ENCODE measurements at places on chromosomes 12 and 14.

GRCh38 chr14:98280436-98280835 lies 991.6 kb downstream of the BCL11B start:
- DNase-seq: no peak

DNA sequence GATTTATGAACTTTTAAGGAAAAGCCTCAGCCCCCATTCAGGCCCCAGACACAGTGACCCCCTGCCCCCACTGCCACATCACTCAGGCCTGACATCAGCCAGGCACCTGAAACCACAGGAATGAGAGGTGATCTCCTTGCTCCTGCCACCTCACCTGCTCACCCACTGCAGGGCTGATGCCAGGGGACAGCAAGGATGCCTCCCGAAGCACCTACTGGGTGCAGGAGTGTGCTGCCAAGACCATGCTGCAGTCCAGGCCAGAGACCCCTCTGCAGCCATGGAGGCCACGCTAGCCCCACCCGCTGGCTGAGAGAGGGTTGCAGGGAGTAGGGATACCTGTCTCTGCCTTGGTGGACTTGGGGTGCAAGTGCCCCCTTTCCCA lies 18.6 kb upstream of the KRT7 start:
- DNase-seq: no peak

GRCh38 chr12:18277196-18277595 lies 15.9 kb downstream of the PIK3C2G start:
- no peak for DNase-seq

- no peak for DNase-seq
Observed at GRCh38 chr14:27845241-27845850, 921.2 kb upstream of the FOXG1 start.

DNA sequence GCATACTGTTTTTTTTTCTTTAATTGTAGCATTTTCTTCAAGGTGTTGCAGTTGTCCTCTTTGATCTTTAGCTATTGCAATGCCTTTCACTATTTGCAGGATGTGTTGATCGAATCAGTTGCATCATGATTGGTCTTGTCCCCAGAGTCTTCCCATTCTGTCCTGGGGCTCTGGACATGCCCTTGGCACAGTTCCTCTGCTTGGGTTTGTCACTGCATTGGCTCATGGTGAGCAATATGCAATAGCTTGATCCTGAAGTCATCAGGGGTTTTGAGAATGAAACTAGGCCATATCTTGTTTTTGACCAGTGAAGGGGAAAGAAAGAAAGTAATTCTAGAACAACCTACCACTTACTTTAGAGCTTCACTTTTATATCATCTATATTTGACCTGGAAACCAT lies 281.5 kb downstream of the TMEM117 start:
- DNase-seq: no peak

GRCh38 chr14:58747181-58747580 lies 109.4 kb downstream of the DACT1 start:
- no peak for DNase-seq

GRCh38 chr12:8685051-8685450 lies 12.7 kb upstream of the RIMKLB start:
- DNase-seq: no peak

DNA sequence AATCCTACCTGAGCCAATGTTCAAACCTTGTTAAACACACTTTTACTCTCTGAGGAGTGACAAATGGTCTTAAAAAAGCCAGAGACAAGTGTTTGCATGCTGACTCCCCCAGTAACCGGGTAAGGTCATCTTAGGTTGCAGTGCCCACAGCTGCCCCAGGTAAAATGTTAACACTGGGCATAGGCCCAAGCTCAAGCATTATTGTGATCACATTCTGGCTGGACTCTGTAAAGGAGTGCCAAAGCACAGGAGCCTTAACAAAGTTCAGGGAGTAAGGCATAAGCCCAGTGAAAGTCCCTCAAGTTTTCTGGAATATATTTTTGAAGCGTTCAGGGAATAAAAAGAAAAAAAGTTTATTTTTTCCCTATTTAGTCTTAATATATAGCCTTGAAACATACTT lies 8.6 kb downstream of the EDDM3A start:
- no peak for DNase-seq

GRCh38 chr14:100677554-100678468 lies 48.9 kb upstream of the DLK1 start:
- DNase-seq: no peak

DNA sequence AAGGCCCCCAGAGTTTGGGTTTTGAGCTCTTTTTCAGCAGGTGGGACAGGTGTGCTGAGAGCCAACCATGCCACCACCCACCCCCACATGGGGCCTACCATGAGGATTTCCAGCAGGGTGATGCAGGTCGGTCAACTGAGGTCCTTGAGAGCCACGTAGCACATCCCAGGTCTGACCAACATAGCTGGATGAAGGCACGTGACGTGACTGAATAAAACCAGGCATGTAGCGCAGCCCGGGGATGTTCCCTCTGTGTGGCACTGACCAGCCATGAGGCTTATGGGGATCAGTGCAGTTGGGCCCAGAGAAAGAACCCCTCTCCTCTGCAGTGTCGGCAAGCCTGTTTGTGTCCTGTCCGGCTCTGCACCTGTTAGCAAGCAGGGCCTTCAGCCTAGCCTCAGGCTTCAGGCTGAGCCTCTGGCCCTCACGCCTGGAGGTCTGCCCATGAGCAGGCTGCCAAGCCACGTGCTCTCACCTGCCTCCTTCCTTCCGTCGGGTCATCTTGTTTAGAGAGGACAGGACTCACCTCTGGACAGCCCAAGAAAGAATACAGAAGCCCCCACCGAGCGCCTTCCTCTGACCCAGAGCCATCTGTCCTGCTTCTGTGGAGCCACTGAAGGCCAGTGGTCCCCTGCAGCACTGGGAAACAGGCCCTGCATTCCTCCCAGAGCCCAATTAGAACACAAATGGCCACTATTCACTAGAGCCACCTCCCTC lies 38.5 kb downstream of the TSPAN11 start:
- no peak for DNase-seq

- no peak for DNase-seq
Observed at GRCh38 chr12:46357438-46358324, 14.9 kb downstream of the SLC38A2 start.

DNA sequence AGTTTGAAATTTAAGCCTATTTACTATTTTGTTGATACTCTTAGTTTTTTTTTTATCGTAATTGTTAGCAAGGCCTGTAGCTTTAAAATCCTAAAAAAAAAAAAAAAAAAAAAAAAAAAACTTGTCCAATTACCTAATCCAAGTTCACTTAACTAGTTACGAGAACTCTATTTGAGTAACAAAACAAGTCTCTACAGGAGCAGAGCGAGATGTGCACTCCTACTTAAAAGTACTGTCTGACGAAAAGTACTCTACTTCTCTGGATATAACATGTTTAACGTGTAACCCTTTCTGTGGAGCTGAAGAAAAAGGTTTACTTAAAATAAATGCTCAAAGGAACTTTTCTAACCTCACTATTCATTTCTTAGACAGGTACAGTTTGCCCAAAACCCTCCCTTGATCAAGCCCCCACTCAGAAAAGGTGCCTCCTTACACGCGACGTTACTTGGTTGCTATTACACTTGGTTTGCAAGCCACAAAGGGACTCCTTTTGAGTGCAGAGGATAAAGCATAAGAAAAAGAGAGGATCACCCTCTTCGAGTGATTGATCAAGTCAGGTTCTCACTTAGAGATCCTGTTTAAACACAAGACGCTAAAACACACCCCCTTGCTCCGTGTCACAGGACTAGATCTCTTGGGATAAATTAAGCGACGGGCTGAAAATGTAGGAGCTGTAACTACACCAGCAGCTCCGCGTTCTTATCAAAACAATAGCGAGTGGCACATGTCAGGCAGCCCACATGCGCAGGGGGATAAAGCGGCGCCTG lies 2.2 kb downstream of the BAZ1A start:
- DNase-seq: peak; percentile 36

GRCh38 chr12:94263011-94263811 lies 114.8 kb downstream of the PLXNC1 start:
- peak; percentile 75 for DNase-seq

DNA sequence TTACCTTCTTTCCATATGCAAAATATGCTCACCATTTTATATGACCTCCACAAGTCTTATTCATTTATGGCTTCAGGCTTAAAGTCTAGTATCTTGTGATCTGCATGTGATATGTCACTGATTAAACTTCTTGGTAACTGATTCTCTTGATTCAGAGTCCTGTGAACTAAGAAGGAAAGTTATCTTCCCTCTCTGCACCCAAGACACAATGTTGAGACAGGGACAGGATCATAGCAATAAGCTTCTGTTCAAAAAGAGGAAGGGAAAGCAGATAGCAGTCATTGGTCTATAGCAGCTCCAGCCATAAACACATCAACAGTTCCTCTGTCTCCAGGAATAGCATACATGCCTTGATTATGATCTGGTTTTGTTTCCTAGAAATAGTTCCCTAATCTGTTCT lies 103.1 kb downstream of the UNC79 start:
- DNase-seq: peak; percentile 3

GRCh38 chr12:16121953-16122352 lies 155.5 kb downstream of the SLC15A5 start:
- DNase-seq: no peak

DNA sequence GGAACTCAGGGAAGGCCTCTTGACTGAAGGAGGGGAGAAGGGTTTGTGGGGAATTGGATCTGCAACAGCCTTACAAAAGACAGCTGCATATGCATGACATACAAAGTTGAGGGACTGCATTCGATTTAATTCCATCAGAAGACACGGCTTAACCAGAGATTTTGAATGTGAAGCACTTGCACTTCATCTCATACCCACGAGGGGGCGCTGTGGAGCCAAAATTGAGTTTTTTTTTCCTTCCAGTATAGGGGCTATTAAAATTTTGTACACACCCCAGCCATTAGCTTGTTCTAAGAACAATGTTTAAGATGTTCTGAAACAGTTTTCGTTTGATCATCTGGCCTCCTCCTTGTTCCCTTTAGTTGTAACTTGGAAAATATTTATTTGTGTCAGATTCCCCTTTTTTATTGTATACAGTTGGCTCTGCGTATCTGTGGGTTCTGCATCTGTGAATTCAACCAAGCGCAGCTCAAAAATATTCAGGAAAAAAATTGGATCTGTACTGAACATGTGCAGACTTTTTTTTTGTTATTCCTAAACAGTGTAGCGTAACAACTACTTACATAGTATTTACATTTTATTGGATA lies 1.6 kb downstream of the SUDS3 start:
- peak; percentile 81 for DNase-seq

- peak; percentile 57 for DNase-seq
Observed at GRCh38 chr12:47021298-47021697, 58.1 kb upstream of the PCED1B start.

GRCh38 chr12:130704606-130705005 lies 11.5 kb downstream of the RIMBP2 start:
- no peak for DNase-seq

GRCh38 chr14:93105362-93105761 lies 10.4 kb downstream of the ITPK1 start:
- no peak for DNase-seq

- no peak for DNase-seq
Observed at GRCh38 chr12:78275886-78276285, 445.2 kb downstream of the NAV3 start.

DNA sequence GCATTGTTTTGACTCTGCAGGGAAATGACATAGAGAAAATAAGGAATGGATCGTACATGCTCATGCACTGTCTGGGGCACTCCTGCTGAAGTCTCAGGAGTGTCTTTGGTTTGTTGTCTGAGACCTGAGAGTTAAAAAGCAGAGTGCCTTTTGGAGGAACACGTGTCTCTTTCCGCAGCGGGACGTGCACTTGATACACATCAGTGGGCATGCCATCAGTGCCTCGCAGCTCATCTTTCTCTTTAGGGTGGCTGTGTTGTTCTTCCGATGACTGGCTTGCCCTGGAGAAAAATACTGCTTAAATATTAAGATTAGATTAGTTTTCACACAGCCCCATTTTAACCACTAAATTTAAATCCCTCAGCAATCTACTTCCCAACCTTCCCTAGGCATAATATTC lies 835.9 kb downstream of the DIO2 start:
- no peak for DNase-seq

DNA sequence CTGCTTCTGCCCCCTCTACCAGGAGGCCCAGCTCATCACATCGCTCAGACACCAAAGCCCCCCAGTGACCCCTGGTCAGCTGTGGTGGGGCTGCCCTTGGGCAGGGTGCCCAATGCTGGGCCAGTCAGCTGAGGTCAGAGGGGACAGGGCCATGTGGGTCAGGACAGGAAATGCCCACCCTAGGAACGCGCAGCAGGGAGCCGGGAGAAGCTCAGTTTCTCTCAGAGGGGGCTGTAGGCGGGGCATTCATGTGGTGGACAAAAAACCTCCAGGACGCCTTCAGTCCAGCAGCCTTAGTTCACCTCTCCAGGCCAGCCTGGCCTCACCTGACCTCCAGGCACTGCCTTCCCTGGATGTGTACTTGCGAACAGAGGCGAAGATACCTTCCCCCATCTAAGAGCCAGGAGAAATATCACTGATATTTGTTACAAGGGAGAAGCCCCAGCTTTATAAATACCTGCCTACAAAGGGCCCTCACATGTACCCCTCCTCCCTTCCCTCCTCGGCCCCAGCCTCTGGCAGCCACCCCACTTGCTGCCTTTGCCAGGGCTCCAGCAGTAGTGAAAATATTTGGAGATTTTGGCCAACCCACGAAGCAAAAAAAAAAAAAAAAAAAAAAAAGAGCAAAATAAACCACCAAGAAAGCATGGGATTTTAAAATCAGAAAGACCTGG lies 41.9 kb upstream of the PLEKHG6 start:
- no peak for DNase-seq

GRCh38 chr14:92465353-92466055 lies 48.1 kb upstream of the RIN3 start:
- DNase-seq: no peak

- DNase-seq: no peak
Observed at GRCh38 chr12:51751661-51752060, 96.9 kb downstream of the FIGNL2 start.

DNA sequence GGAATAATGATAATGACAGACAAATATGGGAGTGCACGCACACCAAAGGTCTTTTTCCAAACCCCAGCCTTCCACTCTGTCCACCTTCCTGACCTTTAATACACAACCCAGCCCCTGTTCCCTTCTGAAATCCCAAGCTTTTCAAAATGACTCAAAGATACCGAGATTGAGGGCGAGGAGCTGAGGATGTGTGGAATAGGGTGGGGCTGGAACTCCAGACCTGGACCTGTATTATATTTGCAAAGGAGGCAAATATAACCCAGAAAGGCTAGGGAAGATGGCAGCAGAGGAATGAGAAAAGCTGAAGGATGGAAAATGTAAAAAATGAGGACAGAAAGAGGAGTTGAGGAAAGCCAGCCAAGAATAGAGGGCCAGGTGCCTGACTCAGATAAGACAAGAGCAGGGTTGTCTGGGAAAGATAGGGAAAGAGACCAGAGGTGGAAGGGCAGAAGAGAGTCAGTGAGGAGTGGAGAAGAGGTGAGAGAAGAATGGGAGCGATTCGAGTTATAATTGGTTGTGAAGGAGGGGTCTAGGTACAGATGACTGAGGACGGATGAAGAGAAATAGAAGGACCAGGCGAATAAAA lies 1.0 kb upstream of the PTMS start:
- no peak for DNase-seq

GRCh38 chr12:29519585-29520182 lies 22.2 kb upstream of the OVCH1 start:
- peak; percentile 38 for DNase-seq

- DNase-seq: no peak
Observed at GRCh38 chr12:113054948-113055486, 1.5 kb upstream of the DTX1 start.

- DNase-seq: no peak
Observed at GRCh38 chr14:87278415-87278814, 714.6 kb downstream of the GALC start.

GRCh38 chr14:86777963-86778602 lies 1214.9 kb downstream of the GALC start:
- no peak for DNase-seq

All from CD4-positive, alpha-beta T cell treated with Interleukin-12 subunit alpha and Interleukin-12 subunit beta, for 1 hour (primary cell).